ENCODE measurements at places on chromosomes 4 and X.

GRCh38 chr4:168924667-168925066 lies 85.4 kb downstream of the CBR4 start:
- DNase-seq = no peak

GRCh38 chr4:154602404-154603020 lies 9.9 kb downstream of the FGG start:
- DNase-seq = no peak

- DNase-seq = no peak
Measured at GRCh38 chrX:154827194-154828015, 7.1 kb downstream of the SMIM9 start.

- no peak for DNase-seq
Measured at GRCh38 chr4:98490251-98490650, 168.2 kb downstream of the TSPAN5 start.

DNA sequence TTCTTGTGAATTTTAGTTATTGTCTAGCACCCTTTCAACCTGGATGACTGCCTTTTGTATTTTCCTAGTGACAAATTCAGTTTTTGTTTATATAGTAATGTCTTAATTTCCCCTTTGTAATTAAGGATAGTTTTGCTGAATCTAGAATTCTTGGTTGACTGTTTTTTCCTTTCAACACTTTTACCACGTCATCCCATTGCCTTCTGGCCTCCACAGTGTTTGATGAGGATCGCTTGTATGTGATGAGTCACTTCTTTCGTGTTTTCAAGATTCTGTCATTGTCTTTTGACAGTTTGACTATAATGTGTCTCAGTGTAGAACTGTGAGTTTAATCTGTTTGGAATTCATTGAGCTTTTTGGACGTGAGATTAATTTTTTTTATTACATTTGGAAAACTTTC lies 30.1 kb downstream of the KDM6A start:
- no peak for DNase-seq

DNA sequence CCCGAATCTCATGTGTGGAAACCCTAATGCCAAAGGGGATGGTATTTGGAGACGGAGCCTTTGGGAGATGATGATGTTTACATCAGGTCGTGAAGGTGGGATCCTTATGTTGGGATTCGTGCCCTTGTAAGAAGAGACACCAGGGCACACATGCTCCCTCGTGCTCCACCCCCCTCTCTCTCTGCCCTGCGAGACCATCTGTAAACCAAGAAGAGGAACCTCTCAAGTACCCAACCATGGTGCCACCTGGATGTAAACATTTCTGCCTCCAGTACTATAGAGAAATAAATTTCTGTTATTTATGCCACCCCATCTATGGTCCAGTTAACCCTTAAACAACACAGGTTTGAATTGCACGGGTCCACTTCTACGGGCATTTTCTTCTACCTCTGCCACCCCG lies 179.4 kb downstream of the DHRSX start:
- DNase-seq = no peak

- no peak for DNase-seq
Measured at GRCh38 chr4:8821151-8821950, 50.3 kb downstream of the HMX1 start.

- no peak for DNase-seq
Measured at GRCh38 chr4:30125868-30126267, 594.3 kb upstream of the PCDH7 start.

DNA sequence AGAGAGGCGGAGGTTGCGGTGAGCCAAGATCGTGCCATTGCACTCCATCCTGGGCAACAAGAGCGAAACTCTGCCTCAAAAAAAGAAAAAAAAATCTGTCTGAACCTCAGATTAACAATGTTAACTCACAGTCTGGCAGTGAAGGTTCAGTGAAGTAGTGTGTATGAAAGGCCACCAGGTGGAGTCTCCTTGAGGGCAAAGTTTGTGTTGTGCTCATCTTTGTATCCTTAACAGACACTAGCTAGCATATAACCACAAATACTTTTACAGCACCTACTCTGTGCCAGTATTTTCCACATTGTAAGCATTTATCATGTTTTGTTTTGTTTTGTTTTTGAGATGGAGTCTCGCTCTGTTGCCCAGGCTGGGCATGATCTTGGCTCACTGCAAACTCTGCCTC lies 46.0 kb upstream of the MGST2 start:
- DNase-seq = no peak

DNA sequence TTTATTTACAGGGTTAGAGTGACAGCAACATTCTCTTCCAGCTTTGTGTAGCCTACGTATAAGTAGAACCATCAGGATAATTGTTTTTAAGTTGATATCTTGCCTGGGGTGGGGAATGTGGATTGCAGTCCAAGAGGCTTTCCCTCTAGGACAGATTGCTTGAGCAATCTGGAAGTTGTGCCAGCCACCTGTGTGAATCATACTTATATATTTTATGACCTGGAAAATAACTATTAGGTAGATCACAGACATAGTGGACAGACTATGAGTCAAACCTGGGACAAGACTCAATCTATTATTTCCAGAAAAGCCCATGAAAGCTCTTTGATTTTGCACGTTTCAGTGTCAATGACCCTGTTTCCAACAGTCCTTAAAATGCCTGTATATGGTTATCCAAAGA lies 98.9 kb downstream of the TLL1 start:
- no peak for DNase-seq

DNA sequence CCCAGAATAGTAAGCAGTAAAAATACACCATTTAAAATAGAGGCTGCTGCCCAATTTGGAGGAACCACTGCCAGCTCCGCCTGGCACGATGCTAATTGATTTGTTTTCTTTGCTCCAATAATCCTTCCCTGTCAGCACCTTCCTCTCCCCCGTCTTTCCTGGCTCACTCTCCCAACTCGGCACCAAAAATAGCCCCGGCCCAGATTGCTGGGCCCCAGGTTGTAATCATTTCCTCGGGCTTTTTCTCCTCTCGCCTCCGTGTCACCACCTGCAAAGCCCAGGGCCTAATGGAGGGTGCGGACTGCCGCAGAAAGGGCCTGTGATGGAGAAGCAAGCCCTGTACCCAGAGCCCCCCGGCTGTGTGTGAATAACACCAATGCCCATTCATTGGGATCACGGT lies 197.6 kb upstream of the PSAPL1 start:
- DNase-seq = no peak

GRCh38 chr4:159674241-159674640 lies 571.4 kb downstream of the RAPGEF2 start:
- no peak for DNase-seq
